T1000 (cell line): ENCODE measurements at places on chromosomes 1 and 21.

DNA sequence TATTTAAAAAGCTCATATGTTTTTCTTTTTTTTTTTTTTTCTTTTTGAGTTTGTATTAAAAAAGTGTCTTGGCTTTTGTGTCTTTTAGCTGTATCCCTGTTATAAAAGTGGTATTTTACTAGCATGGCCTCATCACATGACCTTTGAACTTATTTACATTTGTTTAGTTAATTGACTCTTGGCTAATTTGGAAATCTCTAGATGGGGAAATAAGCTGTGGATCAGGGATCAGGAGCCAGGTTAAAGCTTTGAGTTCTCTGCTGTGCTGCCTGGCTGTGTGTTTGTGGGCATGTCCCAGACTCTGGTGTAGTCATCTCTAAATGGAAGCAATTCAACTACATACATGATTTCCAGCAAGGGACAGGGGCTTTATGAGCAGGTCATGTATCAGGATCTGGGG lies 56.5 kb downstream of the HHAT start:
- DNase-seq, result no peak

- DNase-seq, result no peak
Observed at GRCh38 chr21:28899744-28900143, 92.9 kb downstream of the LTN1 start.

DNA sequence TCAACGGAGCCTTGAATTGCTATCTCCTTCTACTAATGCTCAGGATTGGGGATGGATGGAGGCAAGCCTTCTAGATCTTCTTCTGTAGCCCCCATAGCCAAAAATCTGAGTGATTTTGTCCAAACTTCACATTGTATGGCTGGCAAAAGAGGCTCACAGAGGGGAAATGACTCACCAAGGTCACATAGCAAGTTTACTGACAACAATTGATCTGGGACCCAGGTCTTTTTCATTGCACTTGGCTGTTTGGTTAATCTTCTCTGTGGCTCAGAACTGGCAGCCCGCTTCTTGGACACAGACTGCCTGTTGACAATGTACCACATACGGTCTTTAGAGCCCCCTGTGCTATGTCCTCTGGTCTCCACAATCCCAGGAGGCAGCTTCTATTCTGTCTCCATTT lies 3.0 kb upstream of the LACTBL1 start:
- no peak for DNase-seq

GRCh38 chr1:82606546-82606945 lies 805.8 kb downstream of the ADGRL2 start:
- DNase-seq, result no peak

DNA sequence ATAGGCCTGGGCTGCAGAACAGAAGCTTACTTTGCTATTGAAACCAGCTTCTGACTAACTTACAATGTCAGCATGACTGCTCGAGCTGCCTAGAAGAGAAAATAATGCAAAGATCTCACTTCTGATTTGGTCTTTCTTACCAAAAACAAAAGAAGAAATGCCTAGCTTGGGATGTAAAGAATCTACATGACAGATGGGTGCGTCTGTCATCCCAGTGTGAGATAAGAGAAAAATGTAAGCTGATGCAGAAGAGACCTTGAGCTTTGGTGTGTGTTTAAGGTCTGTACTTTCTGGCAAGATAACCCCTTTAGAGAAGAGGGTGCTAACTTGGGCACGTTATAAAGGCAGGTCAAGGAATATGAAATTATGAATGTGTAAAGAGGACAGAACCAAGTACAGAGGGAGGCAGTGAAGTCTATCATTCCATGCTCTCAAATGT lies 3.6 kb downstream of the FAM20B start:
- DNase-seq, result no peak

- no peak for DNase-seq
Observed at GRCh38 chr1:95752515-95753381, 518.7 kb downstream of the RWDD3 start.

GRCh38 chr1:6490181-6491080 lies 1.0 kb downstream of the PLEKHG5 start:
- peak; percentile 39 for DNase-seq

- DNase-seq, result no peak
Observed at GRCh38 chr1:231896806-231897205, 270.2 kb downstream of the DISC1 start.

DNA sequence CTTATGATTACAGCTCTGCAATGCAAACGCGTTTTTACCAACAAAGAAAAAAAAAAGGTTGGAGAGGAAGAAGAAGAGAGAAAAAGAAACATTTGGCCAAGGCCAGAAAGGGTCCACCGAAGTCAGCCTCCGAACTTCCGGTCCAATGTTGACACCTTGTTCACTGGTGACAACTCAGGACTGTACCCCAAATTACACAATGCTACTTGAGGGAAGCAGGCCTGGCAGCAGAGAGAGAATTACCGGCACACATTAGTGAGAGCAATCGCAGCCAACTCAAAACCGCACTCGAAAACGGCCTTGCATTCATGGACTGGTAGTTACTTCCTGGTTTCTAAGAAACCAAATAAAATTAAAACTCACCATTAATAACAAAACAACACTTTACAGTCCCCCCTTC lies 652.5 kb downstream of the KIF26B start:
- DNase-seq, result no peak

- peak; percentile 26 for DNase-seq
Observed at GRCh38 chr1:18922319-18922726, 20.0 kb upstream of the ALDH4A1 start.

GRCh38 chr21:43687566-43688399 lies 28.4 kb downstream of the RRP1B start:
- no peak for DNase-seq

DNA sequence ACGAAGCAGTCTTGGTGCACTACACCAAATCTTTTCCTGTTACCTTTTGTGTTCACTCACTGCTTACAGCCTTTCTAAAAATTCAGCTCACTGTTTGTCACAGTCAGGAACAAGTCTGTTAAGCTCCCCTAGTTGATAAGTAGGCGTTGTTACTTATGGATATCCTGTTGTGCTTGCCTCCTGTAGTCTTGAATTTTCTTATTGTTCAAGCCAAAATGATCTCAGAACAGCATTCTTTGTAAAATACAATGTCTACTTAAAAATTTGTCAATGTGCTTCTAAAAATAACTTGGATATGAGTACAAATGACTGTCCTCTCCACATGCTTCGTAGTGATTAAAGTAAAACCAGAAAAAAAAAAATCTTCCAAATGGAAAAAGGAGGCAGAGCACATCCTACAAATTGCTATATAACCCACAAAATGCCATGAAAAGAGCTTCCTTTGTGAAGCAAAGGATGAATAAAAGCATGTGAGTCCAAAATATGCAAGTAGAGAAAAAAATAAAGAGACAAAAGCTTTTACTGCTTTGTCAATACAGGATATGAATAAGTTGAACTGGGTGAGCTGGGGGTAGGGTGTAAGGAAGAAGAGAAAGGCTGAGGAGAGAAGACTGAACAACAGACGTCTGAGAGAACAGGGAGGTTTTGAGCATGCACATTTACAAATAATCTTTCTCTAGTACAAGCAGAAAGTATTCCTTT lies 228.9 kb upstream of the ADGRL4 start:
- no peak for DNase-seq

- DNase-seq, result no peak
Observed at GRCh38 chr1:214739621-214740238, 136.7 kb downstream of the CENPF start.

DNA sequence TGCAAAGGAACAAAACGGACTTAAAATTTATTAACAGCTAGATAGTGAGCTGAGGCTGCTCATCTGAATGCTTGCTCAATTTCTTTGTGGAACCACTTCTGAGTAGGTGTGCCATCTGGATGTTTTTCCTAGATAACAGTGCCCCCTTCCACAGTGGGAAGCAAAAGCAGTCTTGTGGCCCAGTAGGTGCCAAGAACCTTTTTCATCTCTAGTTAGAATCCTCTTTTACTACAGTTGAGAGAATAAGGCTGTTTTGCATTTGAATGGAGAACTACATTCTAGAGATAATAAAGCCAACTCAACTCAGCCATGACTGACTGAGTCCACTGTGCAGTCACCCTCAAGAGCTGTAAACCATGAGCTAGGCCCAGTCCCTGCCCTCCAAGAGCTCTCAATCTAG lies 13.3 kb downstream of the F3 start:
- DNase-seq, result no peak

GRCh38 chr1:59367301-59368007 lies 70.6 kb downstream of the FGGY start:
- peak; percentile 19 for DNase-seq

- no peak for DNase-seq
Observed at GRCh38 chr21:44914176-44914874, 6.4 kb downstream of the ITGB2 start.

DNA sequence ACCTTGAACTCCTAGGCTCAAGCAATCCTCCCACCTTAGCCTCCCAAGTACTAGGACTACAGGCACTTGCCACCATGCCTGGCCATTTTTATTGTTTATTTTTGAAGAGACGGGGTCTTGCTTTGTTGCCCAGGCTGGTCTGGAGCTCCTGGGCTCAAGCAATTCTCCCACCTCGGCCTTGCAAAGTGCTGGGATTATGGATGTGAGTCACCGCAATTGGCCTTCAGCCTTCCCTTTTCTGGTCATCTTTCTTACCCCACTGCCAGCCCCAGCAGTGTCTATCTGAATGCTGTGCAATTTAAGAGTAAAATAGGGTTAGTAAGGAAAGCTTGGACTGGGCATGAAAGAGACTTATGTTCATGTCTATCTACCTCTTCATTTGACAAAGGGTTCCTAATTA lies 6.1 kb upstream of the KLF17 start:
- DNase-seq, result no peak

GRCh38 chr1:11925938-11926292 lies 312 bp downstream of the KIAA2013 start:
- no peak for DNase-seq

- DNase-seq, result no peak
Observed at GRCh38 chr1:29563571-29563970, 327.2 kb downstream of the PTPRU start.

- DNase-seq, result no peak
Observed at GRCh38 chr1:31915438-31915837, 22.7 kb downstream of the PTP4A2 start.

GRCh38 chr1:100455478-100456072 lies 82.4 kb upstream of the GPR88 start:
- no peak for DNase-seq

- DNase-seq, result no peak
Observed at GRCh38 chr1:213244664-213245091, 193.6 kb downstream of the RPS6KC1 start.

DNA sequence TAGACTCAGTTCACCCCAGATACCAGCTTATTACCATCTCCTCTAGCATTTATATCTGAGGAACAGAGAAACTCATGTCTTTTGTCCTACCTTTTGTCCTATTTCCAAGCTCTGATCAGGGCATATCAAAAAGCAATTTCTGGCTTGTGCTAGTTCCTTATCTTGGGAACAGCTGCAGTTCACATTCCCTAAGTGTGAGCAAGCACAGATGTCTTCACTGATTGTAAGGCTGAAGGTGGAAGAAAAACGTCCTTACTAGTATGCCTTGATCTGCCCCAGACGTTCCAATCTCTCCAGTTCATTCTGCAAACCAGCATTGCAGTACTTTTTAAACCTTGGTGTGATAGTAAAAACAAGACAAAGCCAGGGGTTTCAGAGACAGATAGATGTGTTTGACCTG lies 139.8 kb downstream of the NCAM2 start:
- no peak for DNase-seq

- no peak for DNase-seq
Observed at GRCh38 chr1:2166695-2167094, 27.9 kb downstream of the FAAP20 start.

- DNase-seq, result no peak
Observed at GRCh38 chr1:151612501-151613281, 841 bp downstream of the SNX27 start.

- DNase-seq, result no peak
Observed at GRCh38 chr21:31180256-31181081, 142.2 kb upstream of the KRTAP19-8 start.

- no peak for DNase-seq
Observed at GRCh38 chr1:165187031-165188009, 169.2 kb downstream of the LMX1A start.

GRCh38 chr1:19372602-19373001 lies 60.5 kb downstream of the SLC66A1 start:
- DNase-seq, result no peak

DNA sequence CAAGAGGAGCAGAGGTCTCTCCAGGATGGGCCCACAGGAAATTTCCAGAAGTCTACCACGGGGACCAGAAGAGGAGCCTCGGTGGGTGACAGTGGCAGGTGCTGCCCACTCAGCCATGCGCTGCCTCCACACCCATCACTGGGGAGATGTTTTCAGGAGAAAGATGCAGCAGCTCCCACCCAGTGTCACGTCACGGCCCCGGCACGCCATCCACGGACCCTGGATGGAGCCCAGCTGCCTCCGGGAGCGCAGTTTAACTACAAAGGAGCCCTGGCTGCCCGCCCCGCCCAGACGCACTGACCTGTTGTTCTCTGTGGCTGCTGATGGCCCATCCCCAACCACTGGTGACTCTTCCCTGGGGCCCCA lies 6.8 kb downstream of the TSPEAR start:
- DNase-seq, result no peak

DNA sequence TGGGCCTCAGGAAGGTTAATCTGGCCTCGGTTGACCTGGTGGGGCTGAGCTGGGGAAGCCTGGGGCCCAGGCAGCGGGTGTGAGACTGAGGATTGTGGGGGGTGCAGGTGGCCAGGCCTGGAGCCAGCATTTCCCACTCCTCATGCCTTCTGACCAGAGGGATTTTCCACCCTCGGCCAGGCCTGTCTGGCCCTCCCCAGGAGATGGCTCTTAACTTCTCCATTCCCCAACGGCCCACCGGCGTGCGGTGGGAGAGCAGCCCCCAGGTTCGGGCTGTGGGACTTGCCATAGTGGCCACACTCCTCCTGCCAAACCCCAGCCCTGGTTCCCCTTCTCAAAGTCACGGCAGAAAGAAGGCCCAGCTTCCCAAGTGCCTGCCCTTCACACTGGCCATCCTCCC lies 126.5 kb upstream of the RUNX3 start:
- DNase-seq, result no peak
